ENCODE measurements at places on chromosomes 11 and 22.

GRCh38 chr11:83156996-83157593 lies at the start of gene PCF11:
PCF11 (plus strand) TSS chr11:83157131; CDS start chr11:83157440, 309 bp downstream.
- DNase-seq = no peak

DNA sequence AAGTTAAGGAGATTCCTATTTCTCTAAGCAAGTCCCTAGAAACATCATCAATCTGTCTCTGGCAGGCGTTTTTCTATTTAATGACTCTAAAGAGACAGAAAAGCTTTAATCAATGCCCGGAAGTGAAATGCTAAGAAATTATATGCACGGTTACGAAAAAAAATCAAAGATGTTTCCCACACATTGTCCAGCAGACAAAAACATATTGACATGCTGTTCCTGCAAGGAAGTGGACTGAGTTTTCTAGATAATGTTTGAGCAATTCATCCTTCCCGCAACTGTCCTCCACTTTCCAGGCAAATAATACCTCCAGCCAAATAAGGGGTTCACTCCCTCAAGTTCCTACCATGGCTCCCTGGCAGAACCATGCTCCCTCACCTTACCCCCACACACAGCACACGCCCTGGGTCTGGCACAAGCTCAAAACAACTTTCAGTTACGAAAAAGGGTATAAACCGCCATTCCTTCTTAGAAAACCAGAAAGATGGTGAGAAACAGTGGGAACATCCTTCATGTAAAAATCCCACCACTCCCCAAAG lies 29.6 kb downstream of the GALNT18 start:
- no peak for DNase-seq

GRCh38 chr11:111555255-111555654 lies 14.7 kb downstream of the LAYN start:
- no peak for DNase-seq

DNA sequence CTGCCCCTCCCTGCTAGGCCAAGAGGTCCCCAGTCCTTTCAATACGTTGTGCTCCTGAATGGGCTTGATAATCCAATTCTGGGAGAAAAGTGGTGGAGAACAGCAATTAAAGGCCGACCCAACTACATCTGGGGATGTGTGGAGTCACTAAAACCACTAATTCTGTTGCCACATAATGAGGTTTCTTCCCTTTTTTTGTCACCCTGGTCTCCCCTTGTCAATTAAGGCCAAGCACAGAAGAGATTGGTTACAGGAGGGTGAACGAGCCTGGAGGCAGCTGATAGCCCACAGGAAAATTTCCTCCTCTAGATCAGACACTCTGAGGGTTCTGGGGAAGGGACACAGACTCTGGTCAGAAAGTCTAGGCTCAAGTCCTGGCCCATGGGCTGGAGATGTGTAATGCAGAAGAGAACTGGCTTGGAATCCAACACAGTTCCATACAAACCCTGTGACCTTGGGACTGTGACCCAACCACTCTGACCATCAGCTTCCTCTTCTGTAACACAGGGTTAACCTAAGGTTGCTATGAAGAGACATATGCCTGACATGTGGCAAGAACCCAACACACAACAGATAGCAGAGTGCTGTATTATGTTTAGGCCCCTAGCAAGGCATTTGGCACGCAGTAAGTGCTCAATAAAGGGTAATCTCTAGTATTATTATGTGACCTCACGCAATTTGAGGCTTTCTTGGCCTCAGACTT lies 146.4 kb downstream of the CHST1 start:
- DNase-seq = no peak

- no peak for DNase-seq
Measured at GRCh38 chr11:108873941-108874340, 209.1 kb downstream of the DDX10 start.

- DNase-seq = no peak
Measured at GRCh38 chr11:60919320-60919719, 4.9 kb upstream of the TMEM132A start.

DNA sequence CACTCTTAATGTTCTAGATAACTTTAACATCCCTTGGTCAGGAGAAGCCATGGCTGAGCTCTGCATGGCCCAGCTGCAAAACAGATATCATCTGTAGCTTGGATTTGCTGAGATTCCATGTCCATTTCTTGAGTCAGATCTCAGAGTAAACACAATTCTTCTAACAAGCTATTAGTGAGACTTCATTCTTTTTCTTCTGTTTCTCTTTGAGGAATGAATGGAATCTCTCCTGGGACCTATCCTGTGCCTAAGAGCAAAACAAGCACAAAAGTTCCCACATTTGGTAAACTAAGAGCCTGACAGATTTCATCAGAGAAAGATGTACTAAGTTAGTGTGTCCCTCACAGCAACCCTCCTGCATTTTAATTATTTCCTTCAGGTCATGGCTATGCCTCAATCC lies 142.8 kb downstream of the MAML2 start:
- DNase-seq = no peak

GRCh38 chr11:11971906-11972547 lies 36.4 kb downstream of the DKK3 start:
- no peak for DNase-seq

DNA sequence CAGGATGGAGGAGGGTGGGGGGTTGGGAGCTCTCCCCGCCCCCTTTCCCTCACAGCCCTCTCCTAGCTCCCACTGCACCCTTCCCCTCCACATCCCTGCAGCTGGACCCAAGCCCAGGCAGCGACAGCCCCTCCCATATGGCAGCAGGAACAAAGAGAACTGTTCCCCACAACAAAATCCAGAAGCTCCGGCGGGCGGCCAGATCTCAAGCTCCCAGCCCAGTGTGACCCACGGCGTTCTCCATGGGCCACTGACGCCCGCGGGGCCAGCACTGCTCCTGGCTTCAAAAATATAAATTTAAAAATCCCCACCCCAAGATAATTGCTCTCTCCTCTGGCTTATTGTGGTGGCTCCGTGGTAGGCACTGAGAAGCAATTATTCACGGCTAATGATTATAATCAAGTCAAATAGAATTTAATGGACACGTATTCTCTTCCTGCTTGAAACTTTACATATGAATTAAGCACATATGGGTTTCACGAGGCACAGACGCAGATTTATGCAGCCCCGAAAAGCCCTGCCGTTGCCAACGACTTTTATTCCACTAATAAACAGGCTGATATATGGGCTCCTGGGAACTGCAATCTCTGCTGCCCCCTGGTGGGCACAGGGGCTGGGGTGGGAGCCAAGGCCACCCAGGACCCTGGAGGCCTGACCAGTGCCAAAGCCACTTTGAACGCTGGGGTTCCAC lies 17.5 kb downstream of the MACROD1 start:
- DNase-seq = peak; percentile 59

GRCh38 chr22:44707752-44708151 lies 5.7 kb downstream of the PRR5 start:
- DNase-seq = no peak

GRCh38 chr11:61574611-61575010 lies 6.3 kb downstream of the SYT7 start:
- DNase-seq = no peak

All from activated gamma-delta T cell treated with anti-CD3 and anti-CD28 coated beads, Interleukin-2, amount 50 U/mL, for 16 hours (primary cell).